Stromal cell of bone marrow (primary cell): ENCODE measurements at places on chromosomes 7 and 10.

- DNase-seq, result no peak
Observed at GRCh38 chr10:68796605-68797004, 30.7 kb upstream of the STOX1 start.

GRCh38 chr7:7185371-7185989 is 3.1 kb downstream of the C1GALT1 start:
- DNase-seq, result no peak

DNA sequence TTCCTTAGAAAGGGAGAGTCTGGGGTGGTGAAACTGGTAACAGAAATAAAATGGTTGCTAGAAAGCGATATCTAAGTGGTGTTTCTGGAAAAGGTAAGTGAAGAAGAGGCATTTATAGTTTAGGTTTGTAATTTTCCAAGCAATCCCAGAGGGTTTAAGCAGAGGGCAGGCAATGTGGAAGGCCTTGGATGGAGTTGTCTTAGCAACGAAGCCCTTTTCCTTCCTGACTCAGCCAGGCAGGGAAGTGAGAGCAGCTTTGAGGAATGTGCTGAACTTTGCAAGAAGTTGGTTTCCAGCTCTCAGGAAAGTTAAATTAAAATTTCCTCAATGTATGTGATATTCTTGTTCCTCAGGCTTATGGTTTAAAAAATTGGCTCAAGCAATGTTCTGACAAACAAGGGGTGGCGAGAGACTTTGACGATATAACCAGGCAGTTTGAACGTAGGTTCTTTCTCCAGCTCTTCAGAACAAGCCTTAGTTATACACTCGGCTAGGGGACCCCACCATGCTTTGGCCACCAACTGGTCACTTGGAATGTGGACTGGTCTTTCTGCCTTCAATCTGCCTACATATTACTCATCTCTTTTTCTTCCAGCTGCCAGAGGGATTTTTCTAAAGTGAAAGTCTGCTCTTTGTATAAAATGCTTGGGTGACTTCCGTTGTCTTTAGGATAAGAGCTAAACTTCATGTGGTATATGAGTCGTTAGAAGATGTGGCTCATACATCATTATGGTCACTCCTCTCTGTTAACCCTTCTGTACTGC is 66.9 kb upstream of the SLC25A13 start:
- DNase-seq, result peak; percentile 86

DNA sequence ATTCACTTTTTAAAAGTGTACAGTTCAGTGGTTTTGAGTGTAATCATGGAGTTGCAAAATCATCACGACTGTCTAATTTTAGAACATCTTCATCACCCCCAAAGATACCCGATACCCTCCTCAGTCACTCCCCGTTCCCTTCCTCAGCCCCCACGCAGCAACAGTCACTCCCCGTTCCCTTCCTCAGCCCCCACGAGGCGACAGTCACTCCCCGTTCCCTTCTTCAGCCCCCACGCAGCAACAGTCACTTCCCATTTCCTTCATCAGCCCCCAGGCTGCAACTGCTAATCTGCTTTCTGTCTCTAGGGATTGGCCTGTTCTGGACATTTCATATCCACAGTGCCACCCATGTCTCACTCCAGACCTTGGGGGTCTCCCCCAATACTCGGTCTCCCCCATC is 161.6 kb upstream of the PPP2R2D start:
- DNase-seq, result no peak

GRCh38 chr7:28865601-28866144 is 92.5 kb downstream of the TRIL start:
- DNase-seq, result no peak

DNA sequence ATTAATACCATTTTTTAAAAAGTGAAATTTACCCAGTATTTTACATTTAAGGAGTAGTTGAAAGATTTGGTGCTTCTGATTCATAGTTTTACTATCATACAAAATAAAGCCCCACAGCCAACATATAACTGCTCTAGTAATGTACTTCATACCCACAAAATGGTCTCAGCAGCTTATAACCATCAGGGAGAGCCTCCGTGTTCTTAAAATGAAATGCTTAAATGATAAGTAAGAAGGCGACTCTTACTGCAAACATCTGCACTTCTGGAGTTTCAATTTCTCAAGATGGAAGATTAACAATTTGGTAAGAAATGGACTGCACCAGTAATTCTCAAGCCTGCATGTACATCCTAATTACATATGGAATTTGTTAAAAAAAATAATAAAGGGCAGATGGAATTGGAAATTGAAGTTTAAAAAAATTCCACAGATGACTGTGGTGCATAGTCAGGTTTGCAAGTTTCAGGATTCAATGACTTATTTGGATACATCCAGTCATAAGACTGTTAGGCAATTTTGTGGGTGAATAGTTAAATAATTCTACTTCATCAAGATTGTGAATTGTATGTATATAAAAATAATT is 461.0 kb downstream of the KIF20B start:
- peak; percentile 16 for DNase-seq

- DNase-seq, result no peak
Observed at GRCh38 chr7:41755096-41755495, 52.2 kb upstream of the INHBA start.

GRCh38 chr7:120039138-120039537 is 233.8 kb upstream of the KCND2 start:
- DNase-seq, result no peak

DNA sequence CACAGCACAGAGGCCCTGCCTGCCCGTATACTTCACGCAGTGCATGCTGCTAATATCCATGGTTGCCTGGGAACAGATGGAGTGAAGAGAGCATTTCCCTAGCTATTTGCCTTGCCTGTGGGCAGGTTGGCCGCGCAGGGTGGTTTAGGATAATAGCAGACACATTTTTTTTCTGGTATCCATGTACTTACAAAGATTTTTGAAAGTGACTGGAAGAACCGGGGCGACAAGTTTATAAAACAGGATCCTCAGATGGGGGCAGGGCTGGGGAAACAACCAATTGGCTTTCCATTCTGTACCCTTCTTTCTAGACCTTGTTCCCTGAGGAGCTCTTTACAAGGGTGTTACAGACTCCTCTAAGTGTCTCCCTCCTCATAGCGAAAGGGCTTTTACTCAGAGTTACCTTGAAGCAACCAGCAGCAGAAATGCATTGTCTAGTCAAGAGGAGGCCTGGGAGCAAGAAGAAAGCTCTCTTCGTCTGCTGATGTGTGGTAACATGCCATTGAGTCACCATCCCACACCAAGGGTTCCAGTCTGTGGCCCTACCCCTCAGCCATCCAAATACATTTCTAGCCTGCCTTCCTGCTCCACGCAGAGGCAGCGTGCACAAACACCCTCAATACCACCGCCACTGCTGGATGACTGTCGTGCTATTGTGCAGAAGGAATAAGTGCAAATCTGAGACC is 31.5 kb downstream of the MTURN start:
- DNase-seq, result no peak

DNA sequence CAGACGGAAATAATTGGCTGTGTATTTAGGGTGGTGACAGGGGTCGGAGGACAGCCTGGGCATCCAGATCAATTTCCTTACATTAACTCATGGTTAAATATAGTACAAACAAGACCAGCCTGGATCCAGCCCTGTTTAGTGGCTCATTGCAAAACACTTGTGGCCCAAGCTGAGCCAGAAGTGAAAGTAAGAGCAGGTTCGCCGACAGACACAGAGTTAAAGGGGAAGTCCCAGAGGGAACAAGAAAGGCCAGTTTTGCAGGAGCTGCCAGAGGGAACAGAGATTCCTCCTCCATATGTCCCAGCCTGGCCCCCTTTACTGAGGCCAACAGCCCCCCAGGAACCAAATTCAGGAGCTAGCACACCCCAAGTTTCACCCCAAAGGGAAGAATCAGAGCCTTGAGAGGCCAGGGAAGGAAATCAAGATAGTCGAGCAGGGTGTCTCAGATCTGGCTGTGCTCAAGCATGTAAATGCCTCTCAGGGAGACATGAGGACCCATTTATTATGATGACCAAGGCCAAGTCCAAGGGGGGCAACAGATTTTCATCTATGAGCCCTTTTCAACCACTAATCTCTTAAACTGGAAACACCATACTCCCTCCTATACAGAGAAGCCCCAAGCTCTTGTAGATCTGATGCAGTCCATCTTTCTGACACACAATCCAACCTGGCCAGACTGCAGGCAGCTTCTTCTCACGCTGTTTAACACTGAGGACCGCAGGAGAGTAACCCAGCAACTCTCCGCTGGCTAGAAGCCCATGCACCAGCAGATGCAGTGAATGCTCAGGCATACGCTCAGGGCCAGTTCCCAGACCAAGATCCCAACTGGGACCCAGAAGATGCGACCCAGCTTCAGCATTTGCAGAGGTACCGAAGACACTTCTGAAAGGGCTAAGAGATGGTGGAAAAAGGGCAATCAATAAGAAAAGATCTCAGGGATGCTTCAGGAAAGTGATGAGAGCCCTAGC is 15.9 kb upstream of the ADCK2 start:
- DNase-seq, result peak; percentile 37

DNA sequence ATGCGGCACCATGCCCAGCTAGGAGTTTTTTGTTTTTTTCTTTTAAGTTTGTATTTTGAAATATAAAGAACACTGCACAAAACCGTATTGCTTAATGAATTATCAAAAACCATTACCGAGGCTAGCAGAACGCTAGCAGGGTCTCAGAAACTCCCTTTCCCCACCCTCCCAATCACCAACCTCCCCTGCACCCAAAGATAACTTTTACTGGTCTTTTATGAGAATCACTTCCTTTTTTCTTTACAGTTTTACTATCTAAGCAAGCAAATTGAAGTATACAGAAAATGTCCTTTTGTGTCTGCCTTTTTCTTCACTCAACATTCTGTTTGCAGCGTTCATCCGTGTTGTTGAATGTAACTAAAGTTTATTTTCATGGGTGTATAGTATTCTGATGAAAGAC is 13.4 kb downstream of the HIP1 start:
- DNase-seq, result no peak

DNA sequence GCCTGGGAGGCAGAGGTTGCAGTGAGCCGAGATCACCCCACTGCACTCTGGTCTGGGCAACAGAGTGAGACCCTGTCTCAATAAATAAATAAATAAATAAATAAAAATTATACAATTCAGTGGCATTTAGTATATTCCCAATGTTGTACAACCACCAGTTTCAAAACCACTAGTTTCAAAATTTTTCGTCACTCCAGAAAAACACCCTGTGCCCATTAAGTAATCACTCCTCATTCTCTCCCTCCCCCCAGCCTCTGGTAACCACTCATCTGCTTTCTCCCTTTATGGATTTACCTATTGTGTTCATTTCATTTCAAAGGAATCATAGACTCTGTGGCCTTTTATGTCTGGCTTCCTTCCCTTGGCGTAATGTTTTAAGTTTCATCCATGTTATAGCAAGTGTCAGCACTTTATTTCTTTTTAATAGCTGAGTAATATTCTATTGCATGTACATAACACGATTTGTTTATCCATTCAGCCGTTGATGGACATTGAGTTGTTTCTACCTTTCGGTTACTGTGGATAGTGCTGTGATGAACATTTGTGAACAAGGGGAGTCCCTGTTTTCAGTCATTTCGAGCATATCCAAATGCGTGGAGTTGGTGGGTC is 29.4 kb upstream of the GOLGA7B start:
- DNase-seq, result no peak

GRCh38 chr7:139099172-139099947 is 10.2 kb downstream of the ZC3HAV1 start:
- no peak for DNase-seq

DNA sequence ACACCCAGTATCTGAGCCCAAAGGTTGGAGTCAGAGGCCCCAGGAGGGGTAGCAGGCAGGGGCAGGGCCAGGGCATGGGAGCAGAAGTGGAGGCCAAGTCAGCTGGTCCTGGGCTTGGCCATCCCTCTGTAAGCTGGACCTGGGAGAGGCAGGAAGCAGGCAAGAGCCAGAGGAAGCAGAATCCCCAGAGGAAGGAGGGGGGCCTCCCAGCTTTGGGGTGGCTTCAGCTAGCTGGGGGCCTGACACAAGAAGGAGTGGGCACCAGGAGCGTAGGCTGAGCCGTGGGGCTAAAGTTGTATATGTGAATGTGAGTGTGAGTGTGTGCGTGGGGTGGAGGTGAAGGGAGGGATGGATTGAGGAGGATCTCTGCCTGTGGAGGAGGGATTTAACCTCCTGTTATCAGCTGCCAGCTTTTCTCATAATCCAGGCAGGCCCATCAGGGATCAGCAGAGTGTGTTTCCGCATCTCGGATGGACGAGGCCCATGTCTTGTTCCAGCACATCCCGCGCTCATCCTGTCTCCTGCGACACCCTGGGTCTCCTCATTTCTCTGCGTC is 54.0 kb downstream of the NEURL1 start:
- no peak for DNase-seq

DNA sequence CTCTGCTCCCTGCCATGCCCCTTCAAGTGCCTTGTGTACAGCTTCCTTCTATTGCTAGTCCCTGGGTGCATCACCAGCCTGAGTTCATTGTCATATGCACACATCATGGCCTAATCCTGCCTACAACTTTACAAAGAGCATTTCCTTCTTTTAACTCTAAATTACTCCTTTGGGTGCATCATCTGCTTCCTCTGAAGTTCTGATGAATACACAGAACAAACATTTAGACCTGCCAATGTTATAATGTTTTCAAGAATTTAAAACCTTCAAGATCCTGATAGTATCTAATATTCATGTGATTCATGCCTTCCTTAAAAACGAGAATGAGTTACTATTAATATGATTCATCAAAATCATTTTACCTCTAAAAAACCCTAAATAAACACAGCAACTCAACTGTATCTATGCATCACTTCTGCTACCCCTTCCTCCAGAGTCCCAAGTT is 357.1 kb downstream of the MAGI2 start:
- peak; percentile 10 for DNase-seq

DNA sequence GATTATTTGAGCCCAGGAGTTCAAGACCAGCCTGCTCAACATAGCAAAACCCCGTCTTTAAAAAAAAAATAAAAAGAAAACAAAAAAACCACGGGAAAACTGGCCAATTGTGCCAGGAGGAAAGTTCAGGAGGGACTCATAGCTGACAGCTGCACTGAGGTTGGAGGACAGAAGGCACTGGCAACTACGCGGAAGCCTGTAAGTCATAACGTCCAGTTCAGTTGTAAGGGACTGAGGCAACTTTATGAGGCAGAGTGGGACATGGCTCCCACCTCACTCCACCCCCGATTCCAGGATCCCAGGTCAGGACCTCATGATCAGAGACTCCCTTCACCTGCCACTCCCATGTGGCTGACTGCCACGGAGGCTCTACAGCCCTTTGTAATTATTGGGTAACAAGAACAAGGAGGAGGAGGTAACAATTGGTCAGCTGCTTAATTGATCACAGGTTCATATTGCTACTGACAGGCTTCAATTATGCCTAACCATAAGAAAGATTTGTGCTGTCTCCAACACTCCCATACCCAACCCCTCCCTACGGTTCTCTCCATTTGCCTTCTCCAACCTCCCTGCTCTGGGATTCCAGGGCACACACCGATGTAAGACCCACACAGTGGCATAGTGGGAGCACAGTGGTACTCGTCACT is 1.9 kb upstream of the CCL24 start:
- no peak for DNase-seq

DNA sequence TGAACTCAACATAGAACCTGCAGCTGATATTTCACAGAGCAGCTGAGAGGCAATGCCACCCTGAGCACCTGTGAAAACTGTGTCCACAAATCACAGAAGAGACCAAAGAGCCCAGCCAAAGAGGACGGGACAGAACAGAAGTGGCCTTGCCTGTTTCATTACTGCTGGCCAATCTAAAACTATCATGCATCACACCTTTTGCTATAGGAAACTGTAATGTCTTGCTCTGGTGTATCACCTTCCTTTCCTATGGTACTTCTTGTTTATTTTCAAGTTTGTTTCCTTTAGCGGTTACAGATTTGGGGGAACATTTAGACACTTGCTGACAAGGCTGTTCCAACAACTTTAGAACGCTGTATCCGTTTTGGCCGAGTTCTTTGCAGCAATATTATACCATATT is 80.3 kb downstream of the PIP4K2A start:
- no peak for DNase-seq
